Stimulated activated CD4-positive, alpha-beta T cell treated with anti-CD3 and anti-CD28 coated beads, TNF-alpha, amount 100 ng/mL, for 1 hour (primary cell): ENCODE measurements at places on chromosomes 12 and 14.
A peak's percentile ranks its signal among the peaks of the same experiment; 100 is the strongest.

DNA sequence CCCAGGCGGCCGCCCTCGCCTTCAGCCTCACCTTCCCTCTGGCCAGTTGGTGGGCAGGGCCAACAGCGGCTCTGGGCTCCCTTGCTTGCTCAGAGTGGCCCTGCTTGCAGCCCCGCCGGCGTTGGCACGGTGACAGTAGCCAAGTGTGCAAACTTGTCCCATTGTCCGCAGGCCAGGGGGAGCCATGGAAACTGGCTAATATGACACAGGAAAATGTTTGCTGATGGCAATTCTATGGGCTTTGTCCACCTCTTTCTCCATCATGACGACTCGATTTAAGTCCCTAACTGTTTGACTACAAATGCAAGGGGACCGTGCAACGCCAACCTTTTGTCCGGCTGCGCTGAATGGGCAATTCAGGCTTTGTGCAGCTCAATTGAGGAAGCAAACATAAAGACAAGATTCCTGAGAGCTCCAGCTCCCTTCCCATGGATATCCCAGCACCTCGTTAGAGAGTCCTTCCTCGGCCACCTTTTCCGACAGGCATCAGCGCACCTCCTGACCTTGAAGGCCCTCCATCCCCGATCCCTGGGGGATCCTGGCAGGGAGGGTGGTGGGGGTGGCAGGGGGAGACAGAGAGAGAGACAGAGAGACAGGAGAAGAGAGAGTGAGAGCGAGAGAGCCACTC is 785 bp upstream of the FAM181A start:
- DNase-seq, result no peak

DNA sequence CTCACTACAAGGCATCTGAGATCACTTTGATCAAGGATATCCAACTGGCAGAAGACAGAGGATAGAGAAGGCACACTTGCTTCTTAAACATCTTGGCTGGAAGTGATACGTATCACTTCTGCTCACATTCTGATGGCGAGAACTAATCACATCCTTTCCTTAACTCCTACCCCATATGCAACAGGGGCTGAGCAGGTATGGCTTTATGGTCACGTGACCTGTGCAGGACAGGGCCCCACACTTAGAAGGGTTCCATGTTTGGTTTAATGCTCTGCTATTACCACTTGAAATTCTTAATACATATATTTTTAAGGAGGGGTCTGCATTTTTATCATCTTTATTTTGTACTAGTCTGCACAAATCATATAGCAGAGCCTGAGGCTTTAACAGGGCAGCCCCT is 177.3 kb downstream of the SLC15A5 start:
- DNase-seq, result no peak

DNA sequence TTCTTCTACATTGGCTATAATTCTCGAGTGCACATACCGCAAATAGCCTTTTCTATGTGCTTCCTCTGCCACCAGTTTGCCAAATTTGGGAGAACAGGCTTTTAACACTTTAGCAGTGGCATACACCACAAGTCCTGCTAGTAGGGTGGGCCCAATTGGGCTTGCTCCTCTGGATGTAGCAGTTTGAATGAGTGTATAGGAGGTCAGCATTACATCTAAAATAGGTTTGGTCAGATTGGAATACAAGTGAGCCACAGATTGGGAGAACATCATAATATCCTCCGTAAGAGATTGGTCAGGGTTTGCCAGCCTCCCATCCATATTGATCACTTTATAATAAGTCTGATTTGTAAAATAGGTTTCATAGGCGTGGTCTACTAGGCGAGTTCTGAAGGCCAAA is 902 bp downstream of the ABCD2 start:
- DNase-seq, result no peak

- no peak for DNase-seq
These were observed 216.1 kb downstream of the NUBPL start for GRCh38 chr14:31777312-31777711.

DNA sequence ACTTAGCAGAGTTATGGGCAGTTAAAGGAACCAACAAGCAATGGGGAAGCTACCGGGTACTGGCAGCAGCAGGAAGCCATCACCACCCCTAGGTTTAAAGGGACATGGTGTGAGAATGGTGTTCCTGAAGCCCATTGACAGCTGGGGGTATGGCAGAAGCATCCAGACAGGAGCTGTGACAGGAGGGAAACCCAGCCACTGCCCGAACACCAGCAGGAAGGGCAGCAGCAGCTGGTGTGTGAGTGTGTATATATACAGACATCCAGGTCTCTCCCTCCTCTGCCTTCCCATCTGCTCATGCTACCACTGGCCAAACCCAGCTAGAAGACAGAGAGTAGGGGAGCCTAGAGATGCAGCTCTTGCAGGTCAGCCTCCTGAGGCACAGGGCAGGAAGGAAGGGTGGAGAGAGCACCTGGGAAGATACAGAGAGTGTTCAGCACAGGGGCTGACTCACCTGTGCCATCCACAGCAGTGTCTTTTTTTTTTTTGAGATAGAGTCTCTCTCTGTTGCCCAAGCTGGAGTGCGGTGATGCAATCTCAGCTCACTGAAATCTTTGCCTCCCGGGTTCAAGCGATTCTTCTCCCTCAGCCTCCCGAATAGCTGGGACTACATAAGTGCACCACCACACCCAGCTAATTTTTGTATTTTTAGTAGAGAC is 9.2 kb upstream of the ADCK1 start:
- DNase-seq, result no peak

DNA sequence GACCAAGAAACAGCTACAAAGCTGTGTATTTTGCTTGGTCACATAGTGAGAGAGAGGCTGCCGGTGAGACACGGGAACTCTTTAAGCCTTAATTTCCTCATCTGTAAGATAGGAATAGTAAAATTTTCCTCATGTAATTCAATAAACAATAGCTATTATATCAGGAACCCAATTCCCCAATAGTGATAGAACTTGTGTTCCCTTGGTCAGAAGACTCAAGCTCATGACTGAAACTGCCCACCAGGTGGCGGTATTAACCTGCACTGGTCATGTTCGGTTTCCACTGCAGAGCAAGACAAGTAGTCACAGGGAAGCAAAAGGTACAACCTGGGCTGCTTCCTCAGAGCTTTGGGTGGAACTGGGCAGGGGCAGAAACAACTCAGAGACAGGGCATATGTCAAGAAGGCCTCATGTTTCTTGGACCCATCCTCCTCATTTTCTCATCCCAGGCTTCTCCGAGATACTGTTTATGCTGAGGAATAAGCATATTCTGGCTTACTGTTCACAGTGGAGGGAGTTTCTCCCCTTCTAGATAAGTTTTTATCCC is 4.2 kb upstream of the AJUBA start:
- DNase-seq, result peak; percentile 78

GRCh38 chr14:78259831-78260230 is 89.7 kb downstream of the NRXN3 start:
- DNase-seq, result no peak

DNA sequence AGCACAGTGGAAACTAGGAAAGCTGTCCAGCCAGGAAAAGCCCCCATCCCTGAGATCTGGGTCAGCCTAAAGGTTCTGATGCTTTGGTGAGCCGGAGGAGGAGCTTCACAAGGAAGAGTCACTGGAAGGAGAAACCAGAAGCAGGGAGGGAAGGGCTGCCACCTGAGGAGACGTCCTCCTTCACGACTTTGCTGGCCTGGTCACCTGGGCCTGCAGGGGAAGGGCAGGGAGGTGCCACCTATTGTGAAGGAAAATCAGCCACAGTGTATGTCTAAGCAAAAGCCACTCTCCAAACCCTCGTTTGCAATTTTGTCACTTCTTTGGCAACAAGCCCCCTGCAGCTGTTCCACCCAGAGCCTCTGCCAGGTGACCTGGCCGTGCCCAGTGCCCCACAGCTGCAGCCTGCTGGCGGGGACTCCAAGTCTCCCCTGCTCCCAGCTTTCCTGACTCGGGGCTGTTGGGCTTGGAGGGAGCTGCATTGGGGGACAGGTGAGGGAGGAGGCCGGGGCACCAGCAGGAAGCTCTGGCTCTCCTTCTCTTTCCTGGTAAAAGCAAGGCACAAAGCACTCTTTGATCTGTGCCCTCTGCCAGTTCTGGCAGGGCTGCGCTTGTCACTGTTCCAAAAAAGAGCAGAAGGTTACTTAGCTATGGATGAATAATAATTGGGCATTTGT is 120.9 kb upstream of the BCL2L14 start:
- no peak for DNase-seq

DNA sequence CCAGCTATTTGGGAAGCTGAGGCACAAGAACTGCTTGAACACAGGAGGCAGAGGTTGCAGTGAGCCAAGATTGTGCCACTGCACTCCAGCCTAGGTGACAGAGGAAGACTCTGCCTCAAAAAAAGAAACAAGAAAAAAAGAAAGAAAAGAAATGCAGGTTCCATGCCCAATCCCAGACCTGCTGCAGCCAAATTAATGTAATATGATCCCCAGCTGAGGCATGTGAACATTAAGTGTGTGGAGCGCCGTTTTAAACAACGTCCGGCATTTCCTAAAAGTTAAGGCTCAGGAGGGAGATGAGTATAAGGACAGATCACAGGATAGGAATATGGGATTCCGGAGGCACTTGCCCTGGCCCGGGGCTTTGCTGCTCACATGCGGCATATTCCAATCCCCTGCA is 162.9 kb downstream of the KSR2 start:
- DNase-seq, result no peak

GRCh38 chr12:48940181-48940580 is 14.9 kb upstream of the FKBP11 start:
- DNase-seq, result no peak

DNA sequence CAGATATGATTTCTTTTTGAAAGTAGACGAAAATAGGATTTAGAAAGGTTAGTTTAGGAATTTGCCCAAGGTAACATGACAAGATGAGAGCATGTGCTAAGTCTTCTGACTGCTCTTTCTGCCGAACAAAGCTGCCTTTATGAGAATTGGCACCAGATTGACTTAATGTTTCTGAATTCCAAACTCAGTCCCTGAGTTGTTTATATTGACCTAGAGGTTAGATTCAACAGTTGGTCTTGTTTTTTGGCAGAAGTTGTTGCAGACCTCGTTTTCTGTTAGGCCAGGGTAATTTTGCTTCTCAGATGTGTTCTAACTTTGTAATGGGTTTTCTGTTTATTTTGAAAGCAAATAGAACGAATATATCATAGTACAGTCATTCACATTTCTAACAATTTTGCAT is 61.5 kb upstream of the LRTM2 start:
- DNase-seq, result no peak

GRCh38 chr12:13144266-13144828 is 40.9 kb upstream of the GSG1 start:
- DNase-seq, result no peak

- no peak for DNase-seq
These were observed 1.0 kb downstream of the AHNAK2 start for GRCh38 chr14:104977008-104977680.

DNA sequence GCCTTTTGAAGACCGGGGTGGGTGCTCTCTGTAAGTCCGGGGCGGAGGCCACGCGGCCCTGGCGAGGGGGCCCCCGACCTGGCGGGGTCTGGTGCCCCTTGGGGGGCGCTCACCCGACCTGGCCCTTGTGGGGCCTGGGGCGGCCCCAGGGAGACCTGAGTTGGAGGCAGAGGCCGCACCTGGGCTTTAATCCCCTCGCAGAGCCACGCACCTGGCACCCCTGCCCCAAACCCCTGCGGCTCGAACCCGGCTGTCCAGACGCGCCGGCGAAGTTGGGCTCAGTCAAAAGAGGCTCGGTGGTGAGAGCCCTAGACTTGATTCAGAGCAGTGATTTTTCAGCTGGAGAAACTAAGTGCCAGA is 267 bp downstream of the CFAP251 start:
- DNase-seq, result no peak

DNA sequence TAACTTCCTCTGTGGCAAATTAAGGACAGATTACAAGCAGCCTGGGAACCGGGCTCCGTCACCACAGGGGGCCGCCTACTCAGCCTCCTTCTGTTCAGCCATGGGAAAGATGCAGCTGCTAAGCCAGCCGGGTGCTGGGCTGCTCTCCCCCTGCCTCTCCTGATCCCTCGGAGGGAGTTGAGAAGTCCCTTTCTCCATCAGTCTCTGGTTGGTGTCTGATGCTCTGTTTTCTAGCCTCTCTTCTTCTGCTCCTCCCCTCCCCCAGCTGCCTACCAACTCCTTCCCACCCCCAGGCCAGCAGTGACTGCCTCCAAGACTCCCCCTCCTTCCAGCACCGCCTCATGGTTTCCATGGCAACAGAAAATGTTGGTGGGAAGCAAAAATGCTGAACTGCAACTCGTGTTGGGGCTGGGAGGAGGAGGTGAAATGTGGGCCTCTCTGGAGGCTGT is 486.7 kb downstream of the APAF1 start:
- no peak for DNase-seq

DNA sequence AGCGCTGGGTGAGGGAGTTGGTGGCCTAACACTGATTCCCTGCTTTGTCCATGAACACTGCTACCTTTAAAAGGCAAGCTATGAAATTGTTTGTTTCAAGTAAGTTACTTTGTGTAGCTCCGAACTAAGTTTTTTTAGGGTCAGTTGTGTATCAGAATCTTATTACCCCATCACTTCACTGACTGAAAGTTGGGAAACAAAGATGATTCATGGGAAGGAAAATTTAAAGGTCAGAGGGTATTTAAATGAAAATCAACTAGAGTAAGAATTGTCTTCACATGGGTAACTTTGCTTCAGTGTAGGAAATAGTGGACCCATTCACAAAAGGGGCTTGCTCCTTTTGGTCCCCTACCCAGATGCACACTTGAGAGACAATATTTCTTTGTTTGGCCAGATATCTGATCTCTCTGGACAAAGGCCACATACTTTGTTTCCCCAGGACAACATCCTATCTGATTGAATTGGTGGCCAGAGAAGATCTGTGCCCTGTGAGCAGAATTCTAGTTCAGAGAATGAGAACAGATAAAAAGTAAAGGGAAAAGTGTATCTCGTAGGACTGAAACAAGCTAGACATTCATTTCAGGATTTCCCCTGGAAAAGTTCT is 53.5 kb downstream of the RAB35 start:
- no peak for DNase-seq

DNA sequence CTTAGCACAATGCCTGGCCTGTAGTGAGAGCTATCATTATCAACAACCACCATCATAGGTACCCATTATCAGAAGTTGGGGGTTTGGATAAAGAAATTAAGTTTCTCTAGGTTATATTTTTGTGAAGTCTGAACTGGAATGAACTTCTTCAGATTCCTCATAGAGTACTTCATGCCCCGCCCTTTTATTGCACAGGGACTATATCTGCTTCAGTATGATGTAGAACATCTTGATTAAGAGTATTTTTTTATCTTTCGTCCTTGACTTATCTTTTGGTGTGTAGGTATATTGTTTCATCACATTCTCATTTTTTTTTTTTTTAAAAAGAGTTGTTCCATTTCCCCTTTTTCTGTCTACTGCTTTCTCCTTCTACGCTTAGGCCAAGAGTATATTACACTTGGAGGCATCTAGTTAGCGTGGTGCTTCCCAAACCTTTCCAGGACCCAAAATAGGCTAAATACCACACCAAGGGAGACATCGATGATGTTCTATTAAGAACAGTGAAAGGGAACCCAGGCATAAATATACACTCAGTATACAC is 467.5 kb downstream of the ZFP36L1 start:
- no peak for DNase-seq

DNA sequence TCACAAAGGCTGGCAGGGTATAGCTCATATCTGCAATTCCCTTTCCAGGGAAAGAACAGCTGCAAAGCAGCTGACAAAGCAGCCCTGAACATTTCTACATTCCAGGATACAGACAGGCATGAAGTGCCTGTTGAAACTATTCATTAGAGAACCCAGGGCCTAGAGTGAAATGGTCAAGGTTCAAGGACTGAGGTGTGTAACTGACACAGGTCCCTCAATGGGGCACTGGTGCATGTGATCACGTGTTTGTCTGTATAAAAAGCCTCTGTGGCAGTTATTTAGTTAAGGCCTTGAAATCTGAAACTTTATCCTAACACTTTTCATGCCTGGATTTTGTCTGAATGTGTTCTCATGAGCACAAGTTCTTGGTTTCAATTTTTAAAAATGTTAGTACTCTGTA is 47.1 kb downstream of the GIT2 start:
- DNase-seq, result no peak

GRCh38 chr12:48954841-48955501 is 2.3 kb downstream of the ARF3 start:
- no peak for DNase-seq
